Right ventricle myocardium superior (tissue), 1 donor: ENCODE measurements at places on chromosomes 1 and 21.

DNA sequence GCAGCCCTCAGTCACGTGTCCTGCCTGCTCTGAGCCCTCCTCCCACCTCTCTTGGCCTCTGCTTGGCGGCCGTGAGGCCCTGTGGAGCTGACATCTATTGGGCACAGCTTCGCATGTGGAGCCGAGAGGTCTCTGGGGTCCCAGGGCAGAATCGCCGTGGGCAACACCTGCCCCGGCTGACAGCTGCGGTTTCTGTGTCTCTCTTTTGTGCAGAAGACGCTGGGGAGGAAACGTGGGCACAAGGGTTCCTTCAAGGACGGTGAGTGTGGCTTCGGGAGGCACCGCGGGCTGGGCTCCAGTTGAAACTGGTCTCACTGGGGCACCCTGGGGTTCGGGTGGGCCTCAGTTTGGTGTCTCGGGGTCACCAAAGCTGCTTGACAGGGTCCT is 11.5 kb downstream of the ARHGEF16 start:
- DNase-seq, result peak; percentile 27

DNA sequence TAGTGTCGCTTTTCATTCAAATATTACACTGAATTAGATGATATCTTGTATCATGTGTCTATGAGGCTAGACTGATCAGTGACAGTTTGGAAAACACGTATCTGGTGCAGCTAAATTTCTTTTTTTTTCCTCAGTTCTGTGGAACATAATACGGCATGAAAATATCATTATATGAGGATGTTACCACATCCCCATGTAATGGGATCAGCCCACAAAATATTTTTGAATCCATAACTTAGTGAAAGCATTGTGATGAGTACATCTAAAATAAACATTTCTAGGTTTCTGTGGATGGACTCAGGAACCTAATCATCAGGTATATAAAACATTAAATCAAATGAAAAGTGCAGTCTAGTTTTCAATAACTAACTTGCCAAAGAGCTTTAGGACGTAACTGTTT is 356.3 kb downstream of the USP25 start:
- DNase-seq, result no peak

DNA sequence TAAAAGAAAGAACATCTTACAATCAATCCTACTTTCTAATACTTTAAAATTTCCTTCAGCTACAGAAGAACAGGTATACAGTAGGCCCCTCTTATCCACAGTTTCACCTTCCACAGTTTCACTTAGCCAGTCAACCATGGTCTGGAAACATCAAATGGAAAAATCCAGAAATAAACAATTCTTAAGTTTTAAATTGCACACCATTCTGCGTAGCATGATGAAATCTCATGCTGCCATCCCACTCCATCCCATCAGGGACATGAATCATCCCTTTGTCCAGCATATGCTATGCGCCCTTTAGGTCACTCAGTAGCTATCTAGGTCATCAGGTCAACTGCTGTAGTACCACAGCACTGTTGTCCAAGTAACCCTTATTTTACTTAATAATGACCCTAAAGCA is 67.7 kb downstream of the HSF2BP start:
- DNase-seq, result no peak

DNA sequence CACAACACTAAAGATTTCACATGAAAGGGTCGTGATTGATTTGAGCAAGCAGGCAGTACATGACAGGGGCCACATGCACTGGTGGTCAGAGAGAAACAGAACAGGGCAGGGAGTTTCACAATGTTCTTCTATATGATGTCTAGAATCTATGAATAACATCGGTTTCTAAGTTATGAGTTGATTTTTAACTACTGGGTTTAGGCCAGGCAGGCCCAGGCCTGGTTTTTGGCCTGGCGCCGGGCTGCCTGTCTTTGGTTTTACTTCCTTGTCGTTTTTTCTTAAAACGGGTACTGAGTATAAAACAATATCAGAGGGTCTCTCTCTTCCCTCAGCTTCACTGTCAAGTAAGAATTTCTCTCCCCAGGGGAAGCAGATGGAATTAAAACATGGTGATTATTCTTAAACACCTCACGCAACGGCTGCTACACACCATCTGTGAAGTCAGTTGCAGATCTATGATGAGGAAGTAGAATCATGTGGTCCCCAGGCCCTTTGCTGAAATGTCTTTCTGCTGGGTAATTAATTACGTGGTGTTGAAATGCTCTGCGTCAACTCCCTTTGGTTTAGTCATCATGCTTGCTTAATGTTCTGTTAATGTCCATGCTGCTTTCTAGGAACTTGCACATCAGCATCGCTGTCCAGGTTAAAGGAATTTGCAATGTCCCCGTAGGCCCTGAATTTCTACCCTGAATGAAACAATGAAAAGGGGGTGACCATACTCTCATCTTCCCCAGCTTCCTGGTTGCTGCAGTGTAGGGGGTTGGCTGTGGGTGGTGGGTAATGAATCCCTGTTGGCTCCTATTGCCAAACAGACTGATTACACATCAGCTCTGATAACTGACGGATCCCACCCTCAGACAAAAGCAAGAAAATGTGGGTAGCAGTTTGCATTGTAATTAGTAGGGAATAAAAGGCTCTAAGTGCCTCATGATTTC is 70.3 kb downstream of the SERINC2 start:
- DNase-seq, result no peak

GRCh38 chr1:43034778-43035177 is 76.1 kb upstream of the SLC2A1 start:
- DNase-seq, result no peak

DNA sequence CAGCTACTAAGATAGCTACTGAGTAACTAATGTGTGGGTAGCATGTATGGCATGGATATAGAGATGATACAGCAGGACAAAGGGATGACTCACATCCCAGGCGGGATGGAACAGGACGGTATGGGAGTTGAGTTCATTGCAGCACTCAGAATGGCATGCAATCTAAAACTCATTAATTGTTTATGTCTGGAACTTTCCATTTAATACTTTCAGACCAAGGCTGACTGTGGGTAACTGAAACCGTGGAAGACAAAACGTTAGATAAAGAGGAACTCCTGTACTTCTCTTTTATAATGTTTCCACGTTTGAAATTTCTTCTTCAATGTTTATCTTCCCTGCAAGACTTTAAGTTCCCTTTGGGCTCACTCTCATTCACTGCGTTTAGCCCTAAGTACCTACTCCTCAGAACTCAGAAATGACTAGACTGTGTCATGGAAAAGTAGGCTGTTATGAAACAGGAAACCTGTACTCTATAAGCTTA is 151.9 kb downstream of the MAGI3 start:
- no peak for DNase-seq

DNA sequence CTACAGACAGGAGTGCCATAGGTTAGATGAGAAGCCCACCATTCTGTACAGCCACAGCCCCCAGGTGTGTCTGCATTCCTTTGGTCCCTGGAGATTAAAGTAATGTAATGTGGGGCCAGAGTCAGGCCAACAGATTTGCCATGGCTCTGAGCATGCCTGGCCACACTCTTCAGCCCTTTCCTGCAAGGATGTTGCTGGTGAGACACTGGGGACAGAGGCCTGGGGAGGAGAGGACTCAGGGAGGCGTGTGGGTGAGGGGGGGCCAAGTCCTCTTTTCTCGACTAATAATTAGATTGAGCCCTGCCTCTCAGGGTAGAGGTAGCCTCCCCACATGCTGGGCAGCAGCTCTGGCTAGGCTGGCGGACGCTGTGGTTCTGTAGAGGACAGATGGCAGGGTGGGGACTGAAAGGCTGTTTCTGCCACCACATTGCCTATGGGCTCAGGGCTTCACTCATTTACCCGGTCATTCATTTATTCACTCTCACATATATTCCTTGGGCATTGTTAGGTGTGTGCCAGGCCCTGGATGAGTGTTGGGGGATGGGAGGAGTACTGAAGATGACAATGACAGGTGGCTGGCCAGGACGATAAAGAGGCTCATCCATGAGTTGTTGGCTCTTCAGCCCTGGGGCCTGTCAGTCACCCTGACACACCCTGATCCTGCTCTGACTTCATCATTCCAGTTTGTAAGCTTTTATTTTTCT is 7.1 kb upstream of the PRCC start:
- DNase-seq, result peak; percentile 22

DNA sequence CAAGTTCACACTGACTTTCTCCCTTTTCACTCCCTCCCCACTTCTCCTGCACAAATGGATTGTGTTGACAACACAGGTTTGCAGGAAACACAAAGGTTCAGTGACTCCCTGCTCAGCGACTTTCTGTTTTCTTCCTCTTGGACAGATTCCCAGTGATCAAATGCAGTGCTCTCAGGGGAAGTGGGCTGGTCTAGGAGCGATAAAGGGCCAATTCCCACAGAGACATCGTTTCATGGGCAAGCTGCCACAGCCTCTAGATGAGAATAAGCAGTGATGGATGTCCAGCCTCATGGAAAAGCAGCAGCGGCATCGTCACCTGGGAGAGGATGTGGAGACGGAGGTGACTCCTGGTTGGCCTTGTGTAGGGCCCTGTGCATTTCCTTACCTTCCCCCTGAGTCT is 30.6 kb downstream of the FYB2 start:
- DNase-seq, result peak; percentile 54

DNA sequence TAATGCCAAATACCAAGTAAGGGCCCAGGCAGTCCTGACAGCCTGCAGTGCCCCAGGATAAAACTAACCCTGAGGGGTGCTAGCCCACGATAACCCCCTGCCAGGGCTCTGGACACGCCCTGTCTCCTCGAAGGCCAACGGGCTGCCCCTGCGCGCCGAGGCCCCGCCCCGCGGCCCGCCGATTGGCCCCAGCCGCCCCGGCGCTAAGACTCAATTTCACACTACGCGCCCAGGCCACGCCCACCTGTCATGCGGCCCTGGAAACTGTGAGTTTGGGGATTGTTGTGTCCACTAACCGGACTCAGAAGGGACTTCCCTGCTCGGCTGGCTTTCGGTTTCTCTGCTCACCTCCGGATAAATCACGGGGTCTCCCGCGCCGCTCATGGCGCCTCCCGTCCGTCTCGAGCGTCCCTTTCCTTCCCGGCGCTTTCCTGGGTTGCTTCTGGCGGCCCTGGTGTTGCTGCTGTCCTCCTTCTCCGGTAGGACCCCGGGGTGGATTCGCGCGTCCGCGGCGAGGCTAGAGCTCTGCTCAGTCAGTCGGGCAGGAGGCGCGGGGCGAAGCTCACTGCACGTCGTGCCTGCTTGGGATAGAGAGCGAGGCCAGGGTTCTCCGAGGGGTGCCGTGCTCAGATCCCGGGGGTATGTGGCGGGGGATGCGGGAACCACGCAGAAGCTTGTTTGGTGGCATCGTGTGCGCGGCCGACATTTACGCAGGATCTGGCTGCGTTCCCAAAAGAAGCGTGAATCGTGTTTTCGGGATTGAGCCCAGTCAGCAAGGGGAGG is at the start of gene CR1L:
Gene CR1L (plus strand): TSS at position 282 of the 783 bp plus-strand sequence. CDS start 101 bp downstream, at position 383.
- peak; percentile 89 for DNase-seq

- no peak for DNase-seq
These were observed 75.7 kb downstream of the PTPN14 start for GRCh38 chr1:214475746-214476145.

GRCh38 chr1:64655861-64656260 is 89.0 kb upstream of the RAVER2 start:
- no peak for DNase-seq

- no peak for DNase-seq
These were observed 91.6 kb upstream of the RUNX3 start for GRCh38 chr1:25021591-25022215.

DNA sequence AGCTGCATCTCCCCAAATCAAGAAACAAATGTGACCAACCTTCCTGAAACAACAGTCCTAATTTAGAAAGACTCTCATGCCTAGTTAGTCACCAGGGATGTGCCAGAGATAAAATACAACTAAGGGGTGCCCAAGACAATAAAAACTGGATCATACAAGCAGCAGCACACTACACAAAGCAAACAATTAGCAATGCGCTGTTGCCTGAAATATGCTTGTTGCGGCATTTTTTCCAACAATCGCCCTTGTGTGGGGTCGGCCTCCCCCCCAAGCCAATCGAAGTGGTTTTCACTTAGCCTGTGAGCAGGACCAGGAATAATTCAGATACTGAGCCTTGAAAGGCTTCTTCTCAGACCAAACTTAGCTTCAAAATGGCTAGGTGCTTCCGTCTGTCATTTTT is 1.4 kb upstream of the STMN1 start:
- DNase-seq, result no peak

GRCh38 chr1:231392389-231393131 is 29.5 kb downstream of the EGLN1 start:
- no peak for DNase-seq

- DNase-seq, result no peak
These were observed 13.6 kb downstream of the INAVA start for GRCh38 chr1:200908191-200908868.

GRCh38 chr1:103948526-103948925 is 198.8 kb downstream of the AMY1C start:
- DNase-seq, result no peak

- DNase-seq, result peak; percentile 13
These were observed 3.2 kb upstream of the TMEM63A start for GRCh38 chr1:225885336-225885735.

DNA sequence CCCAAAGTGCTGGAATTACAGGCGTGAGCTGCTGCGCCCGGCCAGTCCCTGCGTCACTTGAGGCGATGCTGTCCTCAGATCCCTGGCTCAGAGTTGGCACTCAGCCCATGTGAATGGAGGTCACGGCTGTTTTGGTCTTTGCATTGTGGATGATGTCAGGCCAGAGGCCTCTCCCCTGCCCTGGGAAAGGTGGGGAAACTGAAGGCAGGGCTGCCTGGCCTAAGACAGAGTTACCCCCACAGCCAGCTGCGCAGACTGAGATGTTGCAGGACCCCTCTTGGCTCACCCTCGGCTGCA is 821 bp downstream of the MASP2 start:
- no peak for DNase-seq

DNA sequence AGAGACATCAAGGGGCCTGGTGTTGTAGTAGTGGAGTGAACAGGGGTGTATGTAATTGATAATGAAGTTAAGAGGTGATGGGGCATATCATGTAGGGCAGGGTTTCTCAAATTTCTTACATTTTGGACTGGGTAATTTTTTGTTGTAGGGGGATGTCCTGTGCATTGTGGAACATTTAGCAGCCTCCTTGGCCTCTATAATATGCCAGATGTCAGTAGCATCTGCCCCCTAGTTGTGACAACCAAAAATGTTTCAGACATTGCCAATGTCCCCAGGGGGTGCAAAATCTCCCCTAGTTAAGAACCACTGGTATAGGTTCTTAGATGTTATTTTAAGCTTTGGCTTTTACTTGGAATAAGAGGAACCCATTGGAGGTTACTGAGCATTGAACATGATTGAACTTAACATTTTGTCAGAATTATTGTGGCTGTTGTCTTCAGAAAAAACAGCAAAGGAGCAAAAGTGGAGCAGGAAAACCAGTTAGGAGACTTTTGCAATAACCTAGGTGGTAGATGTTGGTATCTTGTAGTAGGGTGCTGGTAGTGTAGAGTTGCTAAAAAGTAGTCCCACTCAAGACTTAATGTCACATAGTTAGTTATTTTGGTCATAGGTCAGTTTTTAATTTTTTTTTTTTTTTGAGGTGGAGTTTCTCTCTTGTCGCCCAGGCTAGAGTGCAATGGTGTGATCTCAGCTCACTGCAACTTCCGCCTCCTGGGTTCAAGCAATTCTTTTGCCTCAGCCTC is 6.2 kb downstream of the ZNF326 start:
- DNase-seq, result no peak

DNA sequence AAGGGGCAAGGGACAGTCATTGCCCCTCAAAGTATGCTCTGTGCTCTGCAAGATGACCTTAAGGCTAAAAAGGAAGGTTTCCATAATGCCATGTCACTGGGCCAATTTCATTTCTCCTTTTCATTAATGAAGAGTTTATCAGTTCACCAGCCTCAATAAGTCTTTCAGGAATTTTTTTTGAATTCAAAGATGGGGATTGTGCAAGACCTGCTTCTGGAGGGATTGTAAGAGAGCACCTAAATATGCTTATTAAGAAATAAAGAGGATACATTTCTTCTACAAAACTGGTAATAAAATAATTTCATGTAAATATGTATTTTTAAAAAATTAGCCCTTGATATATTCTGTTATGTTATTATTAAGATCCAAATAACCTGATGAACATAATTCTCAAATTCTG is 86.8 kb upstream of the RGS4 start:
- no peak for DNase-seq
